ENCODE measurements at places on chromosomes 2 and 18.
A peak's percentile ranks its signal among the peaks of the same experiment; 100 is the strongest.

DNA sequence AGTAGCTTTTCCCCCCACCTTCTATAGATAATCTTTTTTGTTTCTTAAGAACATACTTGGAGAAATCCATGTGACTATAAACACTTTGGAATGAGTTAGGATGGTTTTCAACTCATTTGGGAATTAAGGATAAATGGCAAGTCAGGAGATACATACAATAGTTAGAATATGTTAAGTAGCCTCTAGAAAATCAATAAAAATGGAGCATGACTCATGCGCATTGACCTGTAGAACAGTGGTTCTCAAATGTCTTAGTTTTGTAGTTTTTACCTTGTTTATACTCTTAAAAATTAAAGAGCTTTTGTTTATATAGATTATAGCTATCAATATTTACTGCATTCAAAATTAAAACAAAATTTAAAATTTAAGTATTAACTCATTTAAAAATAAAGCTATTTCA is 24.7 kb downstream of the NUP35 start:
- no peak for DNase-seq

- DNase-seq = no peak
Measured at GRCh38 chr2:226720948-226721347, 78.7 kb downstream of the IRS1 start.

DNA sequence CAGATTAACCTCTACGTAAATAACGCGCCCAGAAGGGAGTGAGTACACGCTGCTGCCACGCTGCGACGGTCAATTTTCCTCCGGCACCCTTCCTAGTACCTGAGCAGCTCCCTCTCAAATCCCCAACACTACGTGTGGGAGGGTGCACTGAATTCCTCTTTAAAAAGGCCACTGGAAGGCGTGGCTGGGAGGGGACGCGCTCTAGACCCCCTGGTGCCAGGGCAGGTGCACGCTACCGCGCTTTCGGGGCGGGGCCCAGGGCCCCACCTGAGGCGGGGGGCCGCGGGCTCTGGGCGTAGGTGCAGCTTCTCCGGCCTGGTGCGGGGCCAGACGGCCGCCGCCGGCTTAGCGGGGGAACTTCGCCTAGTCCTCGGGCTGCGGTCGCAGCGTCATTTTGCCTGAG is 668 bp upstream of the ANKRD12 start:
- no peak for DNase-seq

DNA sequence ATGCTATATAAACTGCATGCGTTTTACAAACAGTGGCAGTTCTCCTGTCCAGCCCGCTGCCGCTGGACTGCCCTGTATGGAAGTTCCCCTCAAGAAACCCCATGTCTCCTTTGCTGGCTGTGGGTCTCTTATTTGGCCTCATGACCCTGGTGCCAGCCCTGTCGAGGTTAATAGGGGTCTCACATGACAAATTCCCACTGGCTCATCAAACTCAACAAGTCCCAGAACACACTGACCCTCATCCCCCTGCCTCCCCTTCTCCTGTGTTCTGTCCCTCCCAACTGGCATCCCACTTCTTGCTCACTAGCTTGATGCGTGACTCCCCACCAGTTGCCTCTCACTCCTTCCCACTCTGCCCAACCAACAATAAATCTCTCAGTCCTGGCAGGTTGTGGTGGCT is 137.6 kb upstream of the HS6ST1 start:
- DNase-seq = no peak

DNA sequence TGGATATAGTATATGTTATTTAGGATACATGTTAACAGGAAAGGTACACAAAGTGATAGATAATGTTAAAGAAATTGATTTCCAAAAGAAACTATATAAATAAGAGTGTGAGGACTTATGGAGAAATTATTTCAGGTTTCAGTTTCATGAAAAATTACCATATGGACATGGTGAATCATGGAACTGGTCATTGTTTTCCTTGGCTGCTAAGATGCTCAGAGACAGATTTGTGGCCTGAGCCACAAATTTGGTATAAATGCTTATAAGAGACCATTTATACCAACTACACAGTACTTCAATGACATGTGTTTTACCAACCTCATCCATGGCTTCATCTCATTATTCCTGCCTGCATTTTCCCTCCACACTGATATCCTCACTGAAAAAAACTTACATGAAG is 188.1 kb downstream of the FMNL2 start:
- DNase-seq = no peak

DNA sequence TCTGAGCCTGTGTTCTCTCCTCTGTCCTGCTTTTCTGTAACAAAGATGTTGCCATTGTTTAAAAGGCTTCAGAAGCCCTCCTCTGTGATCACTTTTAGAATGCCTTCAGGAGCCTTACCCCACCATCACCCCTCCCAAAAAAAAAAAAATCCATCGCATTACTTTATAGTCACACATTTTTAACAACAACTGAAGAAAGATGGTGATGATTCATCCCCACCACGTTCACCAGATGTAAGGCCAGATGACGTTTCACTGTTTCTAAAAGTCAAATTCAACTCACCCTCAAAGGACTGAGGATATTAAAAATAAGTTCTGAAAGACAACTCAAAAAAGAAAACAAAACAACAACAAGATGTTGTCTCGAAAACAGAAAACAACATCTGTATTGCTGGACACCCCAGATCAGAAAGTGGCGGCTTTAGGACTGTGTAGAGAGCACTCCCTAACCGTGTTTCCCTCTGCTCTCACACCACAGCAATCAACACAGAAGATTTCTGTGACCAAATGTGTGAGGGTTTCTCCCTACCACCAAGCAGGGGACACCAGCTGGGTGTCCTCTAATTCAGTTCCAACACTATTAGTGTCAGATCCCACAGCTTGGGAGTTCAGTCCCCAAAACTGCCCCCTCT is 61.9 kb upstream of the CREB1 start:
- no peak for DNase-seq

DNA sequence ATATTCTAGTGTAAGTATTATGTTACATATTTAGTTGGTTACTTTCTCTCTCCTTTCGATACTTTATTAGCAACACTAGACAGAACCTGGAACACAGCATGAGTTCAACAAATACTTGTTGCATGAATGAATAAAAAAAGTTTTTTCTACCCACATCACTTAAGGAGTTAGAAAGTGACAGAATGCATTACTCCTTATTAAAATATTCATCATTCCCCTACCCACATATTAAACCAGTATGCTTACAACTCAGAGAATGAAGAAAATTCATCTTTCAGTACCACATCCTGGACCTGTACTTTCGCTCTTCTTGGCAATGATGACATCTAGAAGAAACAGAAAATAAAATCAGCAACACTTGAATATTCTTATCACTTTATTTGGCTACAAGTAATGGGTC is 6.0 kb downstream of the SRBD1 start:
- no peak for DNase-seq

DNA sequence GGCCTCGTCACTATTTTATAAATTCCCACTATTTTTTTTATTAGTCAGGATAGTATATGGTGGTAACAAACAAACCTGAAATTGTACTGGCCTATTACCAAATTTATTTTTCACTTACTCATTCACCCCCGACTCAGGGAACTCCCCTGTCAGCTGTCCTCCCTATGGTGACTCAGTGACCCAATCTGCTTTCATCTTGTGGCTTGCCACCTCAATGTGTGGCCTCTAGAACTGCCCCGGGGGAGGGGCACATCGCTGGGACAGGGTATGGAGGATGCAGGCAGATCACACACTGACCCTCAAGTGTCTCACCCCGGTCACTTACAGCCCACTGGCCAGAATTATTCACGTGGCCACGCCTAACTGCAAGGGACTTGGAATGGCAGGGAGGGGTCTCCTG is 71.6 kb downstream of the ACTR2 start:
- peak; percentile 34 for DNase-seq

DNA sequence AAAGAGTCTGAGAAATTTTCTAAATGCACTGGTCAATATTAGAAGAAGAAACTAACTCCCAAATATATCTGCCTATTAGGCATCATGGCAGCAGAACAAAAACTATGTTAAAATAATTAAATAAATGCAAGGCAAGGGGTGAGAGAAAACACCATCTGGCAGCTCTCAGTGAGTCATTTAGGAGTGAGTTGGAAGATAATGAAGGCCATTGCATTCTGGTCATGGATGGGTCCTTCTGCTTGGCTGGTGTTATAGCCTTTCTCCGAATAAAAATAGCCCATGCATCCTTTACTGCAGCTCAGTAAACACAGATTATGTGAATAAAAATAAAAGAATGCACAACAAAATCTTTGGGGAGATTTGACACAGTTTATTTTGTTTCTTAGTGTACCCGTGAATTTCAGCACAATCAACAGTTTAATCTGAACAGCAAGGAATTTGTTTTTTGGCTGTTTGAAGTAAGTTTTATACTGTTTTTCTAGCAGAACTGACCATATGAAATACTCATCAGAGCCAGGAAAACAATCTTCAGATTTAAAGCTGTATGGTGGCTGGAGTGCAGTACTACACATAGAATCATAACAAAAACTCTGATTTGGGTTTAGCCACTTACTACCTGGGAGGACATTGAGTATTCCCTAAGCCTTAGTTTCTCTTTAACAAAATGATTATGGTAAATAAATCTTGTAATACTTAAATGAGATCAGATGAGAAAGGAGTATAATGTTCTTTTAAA is 225.1 kb upstream of the ITGA4 start:
- no peak for DNase-seq

GRCh38 chr2:68235090-68235489 is 17.2 kb downstream of the PPP3R1 start:
- DNase-seq = no peak

DNA sequence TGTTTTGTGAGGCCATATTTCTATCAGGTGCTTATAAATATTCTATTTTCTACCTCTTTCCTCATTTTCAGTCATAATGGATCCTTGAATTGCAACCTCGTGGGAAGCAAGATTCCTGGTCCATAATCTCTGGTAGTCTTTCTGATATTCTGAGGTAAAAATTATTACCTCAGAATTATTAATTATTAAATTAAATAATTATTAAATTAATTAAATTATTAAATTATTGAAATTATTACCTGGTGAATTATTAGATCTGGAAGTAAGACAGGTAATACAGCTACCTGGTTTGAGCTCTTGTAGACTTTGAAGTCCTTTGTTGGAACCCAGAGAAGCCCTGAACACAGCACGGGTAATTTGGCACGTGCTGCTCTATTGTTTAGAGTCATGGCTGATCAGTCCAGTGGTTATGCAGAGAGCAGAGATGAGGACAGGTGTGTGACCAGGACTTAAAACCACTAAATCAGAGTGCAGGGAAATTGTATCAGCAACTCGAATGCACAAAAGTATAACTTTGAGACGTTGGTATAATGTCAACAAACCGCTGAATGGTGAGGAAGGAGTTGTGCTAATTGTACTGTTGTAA is 46.8 kb upstream of the PTPRM start:
- no peak for DNase-seq

GRCh38 chr2:224894356-224894755 is 147.9 kb downstream of the DOCK10 start:
- DNase-seq = no peak

GRCh38 chr2:146784602-146785001 is 1060.2 kb upstream of the ACVR2A start:
- DNase-seq = no peak

- DNase-seq = no peak
Measured at GRCh38 chr18:8701546-8702118, 3.7 kb upstream of the MTCL1 start.

DNA sequence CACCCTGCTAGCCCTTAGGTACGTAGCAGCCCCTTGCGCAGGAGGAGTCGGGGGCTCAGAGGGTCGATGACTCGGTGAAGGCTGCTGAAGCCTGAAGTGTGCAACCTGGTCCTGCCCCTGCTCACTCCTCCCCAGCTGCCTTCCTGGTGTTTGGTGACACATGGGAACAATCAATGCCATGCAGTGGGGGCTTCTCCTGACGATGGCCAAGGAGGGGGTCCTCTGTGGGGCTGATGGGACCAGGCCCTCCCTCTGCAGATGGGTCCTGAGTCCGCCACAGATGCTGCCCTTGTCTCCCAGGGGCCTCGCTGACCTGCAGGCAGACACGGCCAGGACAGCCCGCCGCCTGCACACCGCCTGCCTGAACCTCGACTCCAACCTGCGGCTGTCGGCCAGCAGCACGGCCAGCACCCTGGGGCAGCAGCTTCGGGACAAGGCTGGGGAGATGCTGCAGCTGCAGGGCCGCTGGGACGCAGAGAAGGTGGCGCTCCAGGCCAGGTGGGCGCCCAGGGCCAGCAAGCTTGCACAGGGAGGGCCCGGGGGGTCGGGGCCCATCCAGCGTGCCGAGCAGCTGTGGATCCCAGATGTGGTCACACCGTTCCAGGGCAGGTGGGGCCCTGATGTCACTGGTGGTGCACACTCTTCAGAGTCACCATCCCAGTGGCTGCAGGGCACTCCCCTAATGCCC is 24.6 kb downstream of the CROCC2 start:
- DNase-seq = no peak

- no peak for DNase-seq
Measured at GRCh38 chr2:190554357-190555006, 20.0 kb upstream of the NEMP2 start.

GRCh38 chr2:85175369-85176299 is 42.4 kb downstream of the TCF7L1 start:
- DNase-seq = no peak

GRCh38 chr18:77249569-77250500 is at the start of gene GALR1:
Gene GALR1, plus strand, starts transcription at chr18:77249848. Its CDS starts 701 bp downstream, at chr18:77250549.
- DNase-seq = no peak

DNA sequence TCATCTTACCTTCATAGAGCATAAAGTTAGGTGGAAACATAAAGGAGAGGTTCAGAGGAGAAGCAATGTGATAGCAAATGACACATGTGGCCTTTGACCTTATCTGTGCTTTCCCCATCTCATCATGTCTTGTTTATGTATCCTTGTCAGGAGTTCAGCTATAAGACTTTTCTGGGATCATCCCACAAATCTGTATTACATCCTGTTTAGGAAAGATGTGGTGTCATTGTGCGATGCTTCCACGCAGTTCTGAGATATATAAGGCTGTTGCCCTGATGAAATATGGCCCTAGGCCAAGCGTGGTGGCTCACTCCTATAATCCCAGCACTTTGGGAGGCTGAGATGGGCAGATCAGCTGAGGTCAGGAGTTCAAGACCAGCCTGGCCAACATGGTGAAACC is 15.5 kb upstream of the MGAT5 start:
- no peak for DNase-seq

DNA sequence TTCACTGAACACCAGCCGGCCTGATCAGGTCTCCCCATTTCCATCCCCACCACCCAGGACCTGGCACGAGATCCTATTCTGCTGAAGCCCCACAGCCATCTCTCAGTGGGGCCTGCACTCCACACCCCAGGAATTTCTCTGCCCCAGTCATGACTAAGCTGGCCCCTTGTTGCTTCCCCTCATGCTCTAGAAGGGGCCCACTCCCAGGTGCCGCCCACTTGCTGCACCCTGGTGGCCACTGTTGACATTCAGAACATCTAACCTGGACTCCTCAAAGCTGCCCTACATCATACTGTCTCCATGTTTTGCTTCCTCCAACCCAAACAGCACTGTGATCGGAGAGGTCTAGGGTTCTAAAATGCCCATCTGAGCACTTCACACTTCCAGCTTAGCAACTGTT is 90.7 kb upstream of the KLHL29 start:
- DNase-seq = no peak

DNA sequence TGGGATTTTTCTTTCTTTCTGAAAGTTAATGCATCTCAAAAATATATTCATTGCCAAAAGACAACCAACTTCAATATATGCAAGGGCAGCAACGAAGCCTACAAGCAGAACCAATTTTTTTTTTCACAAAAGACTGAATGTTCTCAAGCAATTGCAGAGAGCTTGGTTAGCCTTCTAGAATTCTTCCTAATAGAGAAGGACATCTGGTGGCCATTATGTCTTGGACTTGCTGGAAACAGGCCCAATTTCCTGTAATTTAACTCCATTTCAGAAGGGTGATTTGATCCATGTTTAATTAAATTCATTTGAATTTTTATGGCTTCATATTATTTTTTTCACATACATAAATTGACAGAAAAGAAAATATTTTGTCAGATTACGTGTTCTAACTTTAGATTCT is 208.0 kb downstream of the TPGS2 start:
- DNase-seq = no peak
